ENCODE measurements at places on chromosomes 2 and 18.

DNA sequence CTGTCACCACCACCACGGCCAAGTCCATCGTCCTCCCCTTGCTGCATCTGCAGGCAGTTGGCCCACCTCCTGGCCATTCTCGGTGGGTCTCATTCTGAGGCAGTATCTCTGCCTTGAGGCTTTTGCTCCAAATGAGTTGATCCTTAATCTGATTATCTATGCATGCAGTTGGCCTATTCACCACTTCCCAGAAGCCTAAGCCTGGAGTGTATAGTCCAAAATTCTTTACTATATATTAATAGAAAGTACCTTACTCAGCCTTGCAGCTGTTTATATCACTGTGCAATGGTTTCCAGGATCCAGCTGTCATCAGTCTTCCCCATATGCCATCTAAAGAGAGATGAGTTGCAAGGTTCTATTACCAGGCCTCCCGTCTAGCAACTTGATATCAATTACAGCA is 292.4 kb downstream of the SS18 start:
- DNase-seq, result no peak

- no peak for DNase-seq
These were observed 135.9 kb downstream of the VAPA start for GRCh38 chr18:10049747-10050146.

- no peak for DNase-seq
These were observed 91.5 kb downstream of the EN1 start for GRCh38 chr2:118755901-118756300.

DNA sequence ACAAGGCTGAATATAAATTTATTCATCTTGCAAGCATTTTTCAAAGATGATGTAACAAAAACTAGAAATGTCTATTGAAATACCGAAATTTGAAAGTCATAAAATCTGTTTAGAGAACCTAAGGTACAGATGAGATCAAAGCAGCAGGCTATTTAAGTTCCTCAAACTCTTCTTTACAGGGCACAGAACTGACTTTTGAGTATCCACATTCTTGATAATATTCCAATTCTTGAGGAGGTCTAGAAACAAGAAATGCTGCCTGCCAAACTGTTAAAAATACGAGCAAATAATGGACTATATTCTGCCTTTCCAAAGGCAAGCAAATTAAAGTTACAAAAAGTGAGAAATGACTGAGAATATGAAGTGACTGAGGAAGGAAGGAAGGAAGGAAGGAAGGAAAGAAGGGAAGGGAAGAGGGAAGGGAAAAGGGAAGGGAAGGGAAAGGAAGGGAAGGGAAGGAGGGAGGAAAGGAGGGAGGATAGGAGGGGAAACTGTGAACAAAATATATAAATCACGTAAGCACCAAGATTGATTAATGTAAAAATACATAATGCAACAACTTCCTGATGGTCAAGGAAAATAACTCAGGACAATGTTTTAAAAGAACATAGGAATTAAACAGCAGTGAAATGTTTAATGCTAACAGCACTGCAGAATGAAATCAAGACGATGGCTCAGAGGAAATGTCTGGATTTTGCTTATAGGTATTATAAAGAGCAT is 248.9 kb upstream of the HNRNPA3 start:
- DNase-seq, result no peak

- DNase-seq, result no peak
These were observed 87.0 kb downstream of the ALPK2 start for GRCh38 chr18:58541789-58542425.

DNA sequence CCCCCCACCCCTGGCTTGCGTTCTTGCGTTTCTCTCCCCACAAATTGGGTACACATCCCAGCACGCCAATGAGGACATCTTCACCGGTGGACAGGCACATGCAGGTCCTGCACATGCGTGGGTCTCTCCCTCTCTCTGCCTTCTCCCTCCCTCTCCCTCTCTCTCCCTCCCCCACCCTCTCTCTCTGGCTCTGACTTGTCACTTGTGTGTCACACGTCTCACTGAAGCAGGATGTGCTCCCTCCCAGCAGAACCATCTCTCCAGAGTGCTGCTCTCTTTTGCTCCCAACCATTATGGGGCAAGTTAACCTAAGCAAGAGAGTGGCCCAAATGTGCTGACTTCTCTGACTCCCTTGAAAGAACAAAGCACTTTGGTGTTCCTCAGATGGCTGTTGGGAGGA is 120.8 kb upstream of the CAB39 start:
- DNase-seq, result no peak

DNA sequence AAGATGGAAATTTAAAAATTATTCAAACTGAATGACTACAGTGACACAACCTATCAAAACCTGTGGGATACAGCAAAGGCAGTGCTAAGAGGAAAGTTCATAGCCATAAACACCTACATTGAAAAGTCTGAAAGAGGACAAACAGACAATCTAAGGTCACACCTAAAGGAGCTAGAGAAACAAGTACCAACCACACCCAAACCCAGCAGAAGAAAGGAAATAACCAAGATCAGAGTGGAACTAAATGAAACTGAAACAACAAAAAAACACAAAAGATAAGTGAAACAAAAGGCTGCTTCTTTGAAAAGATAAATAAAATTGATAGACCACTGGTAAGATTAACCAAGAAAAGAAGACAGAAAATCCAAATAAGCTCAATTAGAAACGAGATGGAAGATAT is 247.2 kb upstream of the ZNF804A start:
- no peak for DNase-seq

- DNase-seq, result no peak
These were observed 38.3 kb downstream of the IL1RL2 start for GRCh38 chr2:102224824-102225739.

DNA sequence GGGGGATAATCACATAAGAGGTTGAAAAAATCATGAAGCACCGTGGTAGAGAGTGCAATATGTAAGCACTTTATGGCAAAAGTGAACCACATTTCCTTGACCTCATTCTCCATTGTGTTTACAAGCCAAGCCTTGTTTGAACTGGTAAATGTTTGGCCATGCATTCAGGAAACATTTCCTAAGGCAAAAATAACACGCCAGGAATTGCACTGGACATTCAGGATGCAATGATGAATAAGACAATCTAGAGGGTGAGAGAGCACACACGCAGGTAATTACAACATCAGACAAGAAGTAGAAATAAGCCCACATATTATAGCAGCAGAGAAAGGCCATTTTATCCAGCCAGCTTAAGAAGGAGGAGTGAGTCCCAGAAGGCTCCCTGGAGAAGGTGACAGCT is 218.0 kb upstream of the OSR1 start:
- no peak for DNase-seq

DNA sequence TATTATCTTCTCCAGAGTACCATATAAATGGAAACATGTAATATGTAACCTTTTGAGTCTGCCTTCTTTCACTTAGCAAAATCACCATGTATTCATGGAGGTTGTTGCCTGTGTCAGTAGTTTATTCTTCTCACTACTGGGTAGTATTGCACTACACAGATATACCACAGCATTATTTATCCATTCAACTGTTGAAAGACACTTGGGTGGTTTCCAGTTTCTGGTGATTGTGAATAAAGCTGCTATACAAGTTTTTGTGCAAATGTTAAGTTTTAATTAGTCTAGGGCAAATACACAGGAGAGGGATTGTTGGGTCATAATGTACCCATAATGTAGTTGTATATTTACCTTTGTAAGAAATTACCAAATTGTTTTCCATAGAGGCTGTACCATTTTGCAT is 29.6 kb upstream of the RPRD1A start:
- no peak for DNase-seq

- DNase-seq, result no peak
These were observed 133.4 kb downstream of the SS18 start for GRCh38 chr18:25957017-25957416.

DNA sequence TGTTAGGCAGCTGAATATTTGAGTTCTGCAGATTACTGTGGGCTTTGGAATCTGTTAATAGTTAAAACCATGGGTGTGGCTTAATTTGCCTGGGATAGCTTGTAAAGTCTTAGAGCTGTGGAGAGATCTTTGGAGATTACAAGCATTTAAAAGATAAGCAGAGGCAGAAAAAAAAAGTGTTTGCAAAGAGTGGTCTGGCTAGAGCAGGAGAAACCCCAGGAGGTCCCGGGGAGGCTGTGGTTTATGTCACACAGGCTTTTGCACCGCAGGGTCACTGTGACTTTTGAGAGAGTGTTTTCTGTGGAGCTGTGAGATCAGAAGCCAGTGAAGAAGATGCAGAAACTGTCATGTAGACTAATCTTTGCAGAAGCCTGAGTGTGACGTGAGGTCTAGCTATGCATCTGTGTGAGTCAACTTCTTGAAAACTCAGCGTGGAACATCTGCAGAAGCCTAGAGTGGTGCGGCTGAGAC is 49.0 kb downstream of the SETBP1 start:
- no peak for DNase-seq

DNA sequence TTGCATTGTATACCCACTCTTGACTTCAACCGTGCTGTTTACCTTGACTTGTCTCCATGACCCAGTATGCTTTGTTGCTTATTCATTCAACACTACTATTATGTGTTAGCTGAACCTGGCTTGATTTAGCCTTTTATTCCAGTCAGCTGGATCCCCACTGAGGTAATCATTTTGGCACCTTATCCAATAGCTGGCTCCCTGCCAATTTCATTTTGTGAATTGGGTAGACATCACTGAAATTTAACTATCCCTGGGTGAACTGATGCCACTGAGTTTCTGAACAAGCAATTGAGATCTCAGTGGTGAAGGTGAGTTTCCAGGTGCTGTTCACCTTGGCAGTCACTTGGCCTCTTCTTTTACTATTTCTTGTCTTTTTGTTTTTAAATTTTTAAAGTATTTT is 584.3 kb downstream of the ADCYAP1 start:
- no peak for DNase-seq
